ENCODE measurements at places on chromosomes 13 and 19. TPM values are rescaled to one million over a fixed set of nuclear protein-coding genes. Genes with fewer than 3 reads are reported as not detected.

The ZNF850 gene
- total RNA-seq, result 13.9 TPM

The MARK4 gene
- total RNA-seq, result 26.6 TPM

The CCNA1 gene
- 0.34 TPM for total RNA-seq

The NR2F6 gene
- total RNA-seq, result 6.8 TPM

The B3GNT8 gene
- total RNA-seq, result 0.71 TPM

The PDE4C gene
- 0.95 TPM for total RNA-seq

The ATXN8OS gene
- total RNA-seq, result not detected

The ATP4A gene
- not detected for total RNA-seq

The EIF3K gene
- total RNA-seq, result 301 TPM

Measured in activated T-helper 17 cell treated with anti-CD3 and anti-CD28 coated beads, Interleukin-2, amount 50 U/mL, for 72 hours (primary cell).